Activated naive CD8-positive, alpha-beta T cell treated with anti-CD3 and anti-CD28 coated beads, Interleukin-2, amount 10 ng/mL, durations not matched to agents 7 days and 5 days (primary cell): ENCODE measurements at places on chromosomes 5 and 9. TPM values are rescaled to one million over a fixed set of nuclear protein-coding genes. Genes with fewer than 3 reads are reported as not detected.

GRCh38 chr5:134110382-134110781 is 4.1 kb upstream of the TCF7 start:
- DNase-seq, result no peak

GRCh38 chr5:164098979-164099378 is 593.6 kb downstream of the MAT2B start:
- DNase-seq, result no peak

GRCh38 chr5:157113002-157113401 is 4.2 kb upstream of the HAVCR2 start:
- no peak for DNase-seq

DNA sequence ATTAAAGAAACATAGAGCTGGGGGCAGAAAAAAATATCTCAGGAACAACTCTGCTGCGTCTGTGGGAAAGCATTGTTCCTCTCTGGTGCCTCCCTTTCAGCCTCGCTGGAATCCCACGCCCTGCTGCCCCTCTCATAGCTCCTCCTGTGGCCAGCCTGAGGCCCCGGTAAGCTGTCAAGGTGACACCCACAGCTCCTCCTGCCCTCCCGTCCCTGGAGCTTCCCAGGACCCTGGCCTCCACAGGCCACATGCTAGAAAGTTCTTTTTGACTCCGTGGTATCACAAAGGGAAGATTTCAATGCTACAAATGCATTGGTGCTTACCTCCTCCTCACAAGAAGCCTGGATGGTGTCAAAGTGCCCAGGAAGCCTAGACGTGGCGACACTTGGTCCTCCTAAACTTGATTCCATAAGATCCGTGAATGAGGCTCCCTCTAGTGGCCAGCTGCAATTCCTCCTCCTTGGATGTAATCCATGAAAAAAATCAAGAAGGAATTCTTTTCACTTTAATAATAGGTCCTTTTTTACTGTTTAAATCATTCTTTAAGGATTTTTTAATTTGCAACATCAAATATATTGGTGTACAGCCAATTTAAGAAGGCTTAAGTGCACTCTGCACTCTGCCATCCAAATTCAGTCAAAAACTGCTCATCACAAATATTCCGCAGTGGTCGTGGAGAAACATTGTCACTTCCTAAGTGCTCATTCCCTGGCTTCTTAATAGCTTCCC is 104.9 kb downstream of the CFAP90 start:
- no peak for DNase-seq

- no peak for DNase-seq
Measured at GRCh38 chr9:35000535-35001284, 11.2 kb downstream of the DNAJB5 start.

DNA sequence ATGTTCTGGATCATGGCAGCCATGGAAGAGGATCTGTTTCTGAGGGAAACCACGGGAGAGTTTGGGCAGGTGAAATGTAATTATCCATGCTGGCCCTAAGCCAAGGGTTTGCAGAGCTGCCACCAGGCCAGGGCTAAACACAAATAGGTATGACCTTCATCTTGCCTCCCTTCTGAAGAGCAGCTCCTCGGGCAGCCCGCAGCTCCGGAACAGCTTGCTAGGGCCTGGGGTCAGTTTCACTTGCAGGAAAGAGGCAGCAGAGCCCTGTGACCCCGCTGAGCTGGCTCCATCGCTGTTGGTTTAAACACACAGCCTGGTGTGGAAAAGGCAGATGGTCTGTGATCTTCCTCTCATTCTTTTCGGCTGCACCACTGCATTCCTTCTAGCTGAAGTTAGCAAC is 141.4 kb downstream of the TMEM38B start:
- DNase-seq, result no peak

- no peak for DNase-seq
Measured at GRCh38 chr5:173941758-173942401, 47.1 kb upstream of the C5orf47 start.

DNA sequence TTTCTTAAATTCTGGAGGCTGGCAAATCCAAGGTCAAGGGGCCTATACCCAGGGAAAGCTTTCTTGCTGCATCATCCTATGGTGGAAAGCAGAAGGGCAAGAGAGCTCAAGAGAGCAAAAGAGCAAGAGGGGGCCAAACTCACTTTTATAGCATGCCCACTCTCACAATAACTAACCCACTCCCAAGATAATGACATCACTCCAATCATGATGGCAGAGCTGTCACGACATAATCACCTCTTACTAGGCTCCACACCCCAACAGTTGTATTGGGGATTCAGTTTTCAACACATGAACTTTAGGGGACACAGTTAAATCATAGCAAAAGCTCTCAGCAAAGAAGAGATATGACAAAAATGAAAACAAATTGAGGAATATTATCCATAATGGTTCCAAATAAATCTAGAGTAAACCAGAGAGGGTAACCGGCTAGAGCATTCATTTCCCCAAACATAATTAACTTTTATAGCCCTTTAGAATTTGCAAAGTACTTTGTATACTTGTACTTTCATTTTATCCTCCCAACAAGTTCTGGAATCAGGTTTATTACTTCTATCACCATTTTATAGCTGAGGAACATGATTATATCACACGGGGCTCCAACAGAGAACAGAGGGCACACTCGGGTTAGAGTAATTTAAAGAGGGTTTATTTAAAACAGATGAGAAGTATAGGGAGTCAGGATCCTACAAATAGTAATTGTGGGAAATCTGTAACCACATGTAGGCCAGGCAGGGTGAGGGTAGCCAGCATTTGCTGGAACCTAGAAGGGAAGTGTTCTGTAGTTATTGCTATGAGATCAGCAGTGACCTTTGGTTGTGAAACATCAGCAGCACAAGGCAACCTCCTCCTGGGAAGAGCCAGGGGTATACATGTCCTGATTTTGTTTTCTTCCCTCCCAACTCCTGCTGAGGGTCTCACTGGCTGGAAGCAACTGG is 7.2 kb upstream of the TARS1 start:
- DNase-seq, result no peak

- DNase-seq, result no peak
Measured at GRCh38 chr9:106773750-106774149, 89.2 kb upstream of the ZNF462 start.

- no peak for DNase-seq
Measured at GRCh38 chr9:128577206-128577605, 24.8 kb downstream of the SPTAN1 start.

DNA sequence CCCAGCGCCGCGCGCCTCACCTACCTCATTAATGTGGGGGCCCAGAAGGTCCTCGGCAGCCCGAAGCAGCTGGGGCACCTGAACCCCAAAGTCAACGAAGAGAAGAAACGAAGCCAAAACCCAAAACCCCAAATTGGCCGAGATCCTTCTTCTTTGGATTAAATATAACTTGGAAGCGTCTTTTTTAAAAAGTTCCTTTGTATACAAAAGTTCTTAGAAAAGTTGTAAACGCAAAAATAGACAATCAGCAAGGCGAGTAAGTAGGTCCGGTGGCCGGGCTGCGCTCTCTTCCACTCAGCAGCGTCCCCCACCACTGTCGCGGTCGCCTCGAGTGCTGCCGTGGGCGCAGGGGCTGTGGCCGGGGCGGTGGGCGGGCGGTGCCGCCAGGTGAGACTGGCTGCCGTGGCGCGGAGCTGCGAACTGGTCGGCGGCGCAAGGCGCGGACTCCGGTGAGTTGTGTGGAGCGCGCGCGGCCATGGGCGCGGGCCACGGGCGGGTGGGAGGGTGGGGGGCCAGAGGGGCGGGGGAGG is 360 bp downstream of the KLF4 start:
- DNase-seq, result no peak

- no peak for DNase-seq
Measured at GRCh38 chr9:6153425-6153824, 62.2 kb upstream of the IL33 start.

- no peak for DNase-seq
Measured at GRCh38 chr5:168482361-168482760, 3.9 kb upstream of the RARS1 start.

- no peak for DNase-seq
Measured at GRCh38 chr5:124444147-124444775, 302.2 kb downstream of the ZNF608 start.

DNA sequence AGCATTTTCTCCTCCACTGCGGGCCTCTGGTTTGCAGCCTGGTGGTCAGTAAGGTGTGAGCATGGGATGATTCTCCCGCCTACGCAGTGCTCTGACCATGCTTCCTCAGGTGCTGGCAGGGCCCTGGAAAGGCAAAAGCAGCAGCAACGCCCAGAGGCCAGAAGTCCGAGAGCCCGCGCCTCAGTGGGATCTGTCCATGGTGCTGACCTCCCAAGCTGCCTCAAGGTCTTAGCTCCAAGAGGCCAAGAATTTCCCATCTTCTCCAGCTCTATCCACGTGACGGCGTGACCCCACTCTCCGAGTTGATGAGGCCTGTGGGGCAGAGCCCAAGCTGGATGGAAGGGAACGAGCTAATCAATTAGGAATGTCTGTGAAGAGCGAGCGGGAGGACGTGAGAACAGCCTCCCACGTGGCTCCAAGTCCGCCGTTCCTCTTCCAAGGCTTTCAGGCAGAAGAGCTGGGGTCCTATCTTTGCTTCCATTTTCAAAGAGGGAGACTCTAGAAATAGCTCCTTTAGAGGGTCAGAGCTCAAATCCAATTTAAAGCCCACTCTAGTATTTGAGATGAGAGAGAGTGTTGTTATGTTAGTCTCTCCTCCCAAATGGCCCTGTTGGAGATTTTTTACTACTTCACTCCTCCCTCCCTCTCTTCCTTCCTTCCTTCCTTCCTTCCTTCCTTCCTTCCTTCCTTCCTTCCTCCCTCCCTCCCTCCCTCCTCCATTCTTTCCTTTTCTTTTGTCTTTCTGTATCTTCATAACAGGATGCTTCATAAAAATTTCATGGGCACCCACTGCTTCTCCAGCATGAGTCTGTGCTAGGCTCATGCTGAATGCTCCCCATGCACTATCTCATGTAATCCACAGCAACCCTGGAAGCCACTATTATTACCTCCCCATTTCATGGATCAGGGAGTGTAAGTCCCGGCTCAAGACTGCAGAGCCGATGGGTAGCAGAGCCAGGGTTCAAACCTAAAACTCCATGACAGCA is 69.3 kb downstream of the OLFM1 start:
- peak; percentile 44 for DNase-seq

DNA sequence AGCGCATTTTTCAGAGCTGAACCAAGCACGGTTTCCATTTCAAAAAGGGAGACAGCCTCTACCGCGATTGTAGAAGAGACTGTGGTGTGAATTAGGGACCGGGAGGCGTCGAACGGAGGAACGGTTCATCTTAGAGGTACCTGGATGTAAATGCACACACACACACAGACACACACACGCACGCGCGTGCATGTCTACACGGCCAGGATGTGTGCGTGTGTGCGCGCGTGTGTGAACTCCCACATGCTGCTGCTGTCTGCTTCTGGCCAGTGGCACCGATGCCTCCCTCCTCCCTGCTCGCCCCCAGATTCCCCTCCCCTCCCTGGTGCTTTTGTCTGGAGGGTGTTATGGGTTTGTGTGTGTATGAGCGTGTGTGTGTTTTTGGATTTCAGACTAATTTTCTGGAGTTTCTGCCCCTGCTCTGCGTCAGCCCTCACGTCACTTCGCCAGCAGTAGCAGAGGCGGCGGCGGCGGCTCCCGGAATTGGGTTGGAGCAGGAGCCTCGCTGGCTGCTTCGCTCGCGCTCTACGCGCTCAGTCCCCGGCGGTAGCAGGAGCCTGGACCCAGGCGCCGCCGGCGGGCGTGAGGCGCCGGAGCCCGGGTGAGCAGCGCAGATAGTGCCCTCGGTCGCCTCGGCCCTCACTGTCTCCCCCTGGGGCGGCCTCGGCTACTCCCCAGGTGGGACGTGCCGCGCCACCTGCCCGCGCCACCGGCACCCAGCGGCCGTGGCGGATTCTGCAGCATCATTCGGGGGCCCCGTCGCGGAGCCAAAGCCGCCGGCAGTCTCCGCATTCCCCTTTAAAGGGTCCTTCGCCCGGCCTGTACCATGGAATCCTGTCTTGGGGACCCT is at the start of gene NTRK2:
Gene NTRK2, plus strand, starts transcription at position 442 of the 850 bp plus-strand sequence. CDS start 1,020 bp downstream, outside the sequence.
- peak; percentile 38 for DNase-seq

GRCh38 chr5:136012041-136012804 is 16.6 kb upstream of the TGFBI start:
- no peak for DNase-seq

GRCh38 chr9:136328011-136328621 is 777 bp downstream of the GPSM1 start:
- no peak for DNase-seq

- no peak for DNase-seq
Measured at GRCh38 chr5:79973511-79973910, 17.6 kb downstream of the MTX3 start.

- DNase-seq, result no peak
Measured at GRCh38 chr9:91660521-91660920, 236.9 kb upstream of the NFIL3 start.

- no peak for DNase-seq
Measured at GRCh38 chr9:29289365-29289764, 1716.1 kb upstream of the C9orf72 start.

DNA sequence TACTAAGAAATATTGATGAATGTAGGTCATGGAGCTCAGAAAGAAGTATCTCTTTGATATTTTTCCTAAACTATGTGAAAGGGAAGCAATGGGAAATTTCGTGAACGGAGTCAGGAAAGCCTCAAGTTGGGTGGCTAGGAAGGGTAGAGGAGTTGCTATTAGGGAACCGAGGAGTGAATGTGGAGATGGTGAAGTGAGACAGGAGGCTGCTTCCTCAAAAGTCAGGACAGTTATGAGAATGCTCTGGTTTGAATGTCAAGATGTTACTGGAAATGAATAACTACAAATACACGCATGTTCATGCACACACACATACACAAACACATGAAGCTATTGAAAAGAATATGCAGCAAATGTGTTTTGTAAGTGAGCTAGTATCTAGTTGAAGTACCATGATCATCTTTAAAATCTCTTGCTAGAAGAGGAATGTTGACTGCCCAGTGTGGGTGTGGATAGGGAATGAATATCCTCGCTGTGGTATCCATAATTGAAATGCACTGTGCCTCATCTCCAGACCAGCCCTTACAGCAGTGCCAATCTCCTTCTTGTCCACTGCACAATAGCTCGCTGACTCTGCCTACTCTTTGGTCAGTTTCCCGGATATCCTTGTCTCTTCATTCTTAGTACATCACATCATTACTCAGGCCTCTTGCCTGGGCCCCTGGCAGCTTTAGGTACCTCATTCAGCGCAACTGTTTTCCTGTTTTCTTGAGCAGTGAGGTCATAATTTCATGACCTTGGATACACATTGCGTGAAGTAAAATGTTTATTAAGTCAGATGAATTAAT is 21.9 kb upstream of the PDCD1LG2 start:
- DNase-seq, result no peak

- no peak for DNase-seq
Measured at GRCh38 chr5:95613514-95613913, 6.4 kb upstream of the GPR150 start.

DNA sequence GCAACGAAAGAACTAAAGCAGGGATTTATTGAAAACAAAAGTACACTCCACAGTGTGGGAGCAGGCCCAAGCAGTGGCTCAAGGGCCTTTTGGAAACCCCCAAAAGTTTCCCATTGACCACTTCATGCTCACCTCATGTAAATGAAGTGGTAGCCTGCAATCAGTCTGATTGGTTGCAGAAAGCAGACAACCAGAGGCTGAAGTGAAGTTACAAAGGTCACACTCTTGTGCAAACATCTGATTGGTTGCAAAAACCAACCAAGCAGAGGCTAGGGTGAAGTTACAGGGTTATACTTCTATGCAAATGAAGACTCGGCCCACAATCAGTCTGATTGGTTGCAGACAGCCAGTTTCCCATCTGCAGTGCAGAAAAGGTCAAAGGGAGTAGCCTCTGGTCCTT is 258.0 kb downstream of the YTHDC2 start:
- no peak for DNase-seq

The OBP2A gene
- total RNA-seq, result not detected

The TMEM215 gene
- total RNA-seq, result not detected

The SLC45A2 gene
- not detected for total RNA-seq

The FREM1 gene
- total RNA-seq, result not detected

The GLRA1 gene
- not detected for total RNA-seq

The TRIM7 gene
- 2.5 TPM for total RNA-seq

The SLCO4C1 gene
- total RNA-seq, result 0.42 TPM

The ITK gene
- 324 TPM for total RNA-seq

The SMIM15 gene
- total RNA-seq, result 46.2 TPM
